ENCODE measurements at places on chromosomes 2 and 18.

- no peak for DNase-seq
These were observed 38.3 kb downstream of the MRPL33 start for GRCh38 chr2:27809761-27810241.

DNA sequence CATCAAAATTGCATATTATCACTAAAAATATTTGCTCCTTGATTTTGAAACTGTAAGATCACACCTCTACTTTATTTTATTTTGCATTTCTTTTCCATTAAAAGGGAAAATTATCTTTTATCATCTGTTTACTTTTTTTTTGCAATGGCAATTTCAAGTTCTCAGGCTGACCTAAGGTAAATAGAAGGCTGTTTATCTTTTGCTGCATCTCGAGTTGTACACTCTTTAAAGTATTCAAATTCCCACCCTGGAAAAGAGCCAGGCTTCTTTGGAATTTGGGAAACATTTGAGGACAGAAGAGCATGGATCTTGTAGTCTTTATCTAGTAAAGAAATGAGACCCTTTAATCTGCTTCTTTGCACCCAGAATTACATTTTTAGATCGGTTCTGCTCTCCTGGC is 645.7 kb downstream of the SLC4A3 start:
- no peak for DNase-seq

GRCh38 chr2:144986691-144987090 is 466.8 kb upstream of the ZEB2 start:
- DNase-seq: no peak

DNA sequence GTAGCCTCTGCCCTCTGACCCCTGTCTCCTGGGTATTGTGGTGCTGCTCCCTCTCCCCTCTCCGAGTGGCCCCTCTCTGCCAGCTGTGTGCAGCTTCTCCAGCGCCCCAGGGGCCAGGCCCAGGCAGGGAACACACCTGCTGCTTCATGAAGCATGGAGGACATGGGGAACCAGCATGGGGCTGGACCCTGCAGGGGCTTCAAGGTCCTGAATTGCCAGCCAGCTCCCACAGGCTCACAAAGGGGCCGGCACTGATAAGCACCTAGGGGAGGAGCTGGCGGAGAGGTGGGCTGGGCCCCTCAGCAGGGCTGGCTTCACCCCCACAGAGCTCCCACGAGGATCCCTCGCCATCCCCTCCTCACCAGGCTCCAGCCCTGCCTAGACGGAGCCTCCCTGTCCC is 77.4 kb upstream of the GPC1 start:
- no peak for DNase-seq

DNA sequence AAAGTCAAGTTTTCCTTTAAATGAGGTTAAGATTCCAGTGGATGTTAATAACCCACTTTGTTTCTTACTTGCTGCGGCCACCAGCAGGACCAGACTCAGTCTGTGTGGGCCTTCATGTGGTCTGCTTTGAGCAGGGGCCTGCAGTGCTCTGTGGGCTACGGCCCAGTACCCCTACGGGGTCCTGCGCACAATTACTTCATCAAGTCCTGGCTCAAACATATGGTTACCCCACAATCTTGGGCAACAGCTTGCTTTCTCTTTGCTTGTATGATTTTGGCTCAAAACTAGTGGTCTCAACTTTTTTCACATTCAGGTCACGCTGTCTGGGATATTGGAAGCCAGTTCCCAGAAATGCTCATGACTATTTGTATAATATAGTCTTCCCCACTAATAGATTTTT is 64.2 kb downstream of the PTPN2 start:
- DNase-seq: no peak

DNA sequence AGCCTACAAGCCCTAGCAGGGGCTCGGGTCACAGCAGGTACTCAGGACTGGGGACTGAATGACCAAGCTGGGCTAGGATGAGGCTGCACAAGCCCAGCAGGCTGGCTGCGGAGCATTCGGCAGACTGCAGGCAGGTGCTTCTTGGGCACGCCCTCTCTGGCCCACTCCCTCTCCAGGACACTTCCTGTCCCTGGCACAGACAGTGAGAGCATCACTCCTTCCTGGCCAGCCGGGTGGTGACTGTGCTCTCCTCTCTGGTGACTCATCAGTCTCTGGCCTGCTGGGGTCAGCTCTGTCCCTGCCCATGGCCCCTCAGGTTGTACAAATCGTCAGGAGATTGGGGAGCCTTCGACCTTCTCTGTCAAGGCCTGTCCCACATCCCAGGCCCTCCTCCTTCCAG is 22.5 kb downstream of the C1QL2 start:
- no peak for DNase-seq

DNA sequence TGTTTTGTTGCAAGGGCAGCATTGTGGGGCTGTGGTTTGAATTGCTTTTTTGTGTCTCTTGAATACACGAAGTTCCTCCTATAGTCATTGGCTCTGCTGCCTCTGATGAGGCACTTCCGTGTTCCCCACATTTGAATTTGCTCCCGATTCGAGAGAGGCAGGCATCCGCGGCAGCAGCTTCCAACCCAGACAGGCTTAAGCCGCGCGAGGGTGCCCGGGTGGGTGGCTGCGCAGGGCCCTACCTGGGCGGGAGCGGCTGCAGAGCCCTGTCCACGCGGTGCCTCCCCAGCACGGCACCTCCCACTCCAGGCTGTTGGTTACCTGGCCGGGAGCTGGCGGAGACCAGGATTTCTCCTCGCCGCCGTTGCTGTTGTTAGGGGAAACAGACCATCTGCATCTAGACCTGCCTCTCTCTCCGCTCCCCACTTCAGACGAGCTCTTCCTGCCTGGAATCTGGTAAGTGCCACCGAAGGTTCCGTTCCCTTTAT is 151.3 kb downstream of the NEDD4L start:
- DNase-seq: peak; percentile 15

DNA sequence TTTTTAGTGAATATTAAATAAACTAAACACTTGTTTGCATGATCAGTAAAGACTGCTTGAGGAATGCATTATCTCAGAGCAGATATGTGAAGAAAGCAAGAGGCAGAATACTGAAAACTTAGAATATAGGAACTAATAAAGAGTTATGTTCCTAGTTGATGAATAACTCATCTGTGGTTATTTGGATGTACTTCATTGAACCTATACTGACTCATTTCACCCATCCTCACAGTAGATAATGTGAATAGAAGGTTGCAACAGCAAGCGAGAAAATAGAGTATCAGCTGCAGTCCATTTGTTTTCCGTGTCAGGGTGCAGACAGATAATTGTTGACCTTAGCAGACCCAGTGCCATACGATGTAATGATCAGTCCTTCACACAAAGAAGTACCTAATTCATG is 945.7 kb upstream of the LRRTM1 start:
- no peak for DNase-seq

GRCh38 chr2:101063352-101064124 is 61.4 kb downstream of the RPL31 start:
- no peak for DNase-seq

GRCh38 chr18:48488388-48488850 is 50.4 kb upstream of the CTIF start:
- DNase-seq: no peak

DNA sequence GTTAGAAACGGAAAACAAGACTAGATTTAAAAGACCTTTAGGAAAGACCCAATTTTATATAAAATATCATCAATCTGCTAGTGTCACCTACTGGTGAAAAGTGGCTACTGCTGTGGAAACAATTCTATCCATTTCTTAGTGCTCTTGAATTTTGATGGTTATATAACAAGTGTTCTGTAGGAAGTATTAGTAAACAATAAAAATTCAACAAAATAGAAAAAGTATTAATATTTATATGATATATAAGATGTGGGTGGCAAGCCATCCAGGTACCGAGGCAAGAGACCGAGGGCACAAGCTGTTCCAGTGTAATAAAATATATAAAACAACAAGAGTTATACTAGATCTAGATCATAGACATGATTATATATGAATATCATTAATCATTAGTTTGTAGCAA is 6.2 kb upstream of the TMEM87B start:
- peak; percentile 70 for DNase-seq

- no peak for DNase-seq
These were observed 57.4 kb downstream of the SPP2 start for GRCh38 chr2:234107861-234108260.

DNA sequence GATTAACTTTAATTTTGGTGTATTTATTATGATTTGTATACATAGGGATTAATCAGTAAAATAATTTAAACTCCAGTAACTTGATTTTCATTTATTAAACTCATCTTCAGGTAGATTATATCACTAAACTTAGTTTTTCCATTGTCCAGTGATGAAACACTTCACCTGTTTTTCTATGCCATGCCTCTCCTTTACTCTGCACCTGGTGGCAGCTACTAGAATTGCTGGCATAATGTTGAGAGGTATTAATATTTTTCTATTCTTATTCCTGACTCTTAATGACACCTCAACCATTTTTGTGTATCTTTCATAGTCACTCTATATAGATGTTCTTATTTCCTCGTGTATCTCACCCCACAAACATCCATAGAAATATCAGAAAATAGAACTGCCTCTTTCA is 940.3 kb upstream of the CRIM1 start:
- no peak for DNase-seq

- DNase-seq: no peak
These were observed 106.5 kb downstream of the ZNF532 start for GRCh38 chr18:58970943-58971790.

GRCh38 chr2:21944536-21944935 is 820.8 kb downstream of the TDRD15 start:
- DNase-seq: no peak
